Head of caudate nucleus (tissue), 42 donors: ENCODE measurements at places on chromosomes 4 and X.

DNA sequence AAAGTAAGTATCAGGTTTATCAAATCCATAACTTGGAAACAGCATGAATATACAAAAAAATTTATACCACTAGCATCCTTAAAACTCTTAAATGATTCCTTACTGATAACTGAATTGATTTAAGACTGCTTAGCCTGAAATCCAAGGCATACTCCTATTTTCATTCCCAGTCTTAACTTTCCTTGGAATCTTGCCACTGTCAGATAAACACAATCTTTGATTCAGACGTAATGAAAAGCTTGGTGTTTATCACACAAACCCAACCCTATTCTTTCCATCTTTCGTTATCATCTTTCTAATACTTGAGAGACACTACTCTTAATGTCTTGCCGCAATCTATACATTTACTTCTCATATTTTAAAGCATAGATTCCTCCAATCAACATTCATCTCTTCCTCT is 19.1 kb downstream of the C4orf17 start:
- no peak for DNase-seq

DNA sequence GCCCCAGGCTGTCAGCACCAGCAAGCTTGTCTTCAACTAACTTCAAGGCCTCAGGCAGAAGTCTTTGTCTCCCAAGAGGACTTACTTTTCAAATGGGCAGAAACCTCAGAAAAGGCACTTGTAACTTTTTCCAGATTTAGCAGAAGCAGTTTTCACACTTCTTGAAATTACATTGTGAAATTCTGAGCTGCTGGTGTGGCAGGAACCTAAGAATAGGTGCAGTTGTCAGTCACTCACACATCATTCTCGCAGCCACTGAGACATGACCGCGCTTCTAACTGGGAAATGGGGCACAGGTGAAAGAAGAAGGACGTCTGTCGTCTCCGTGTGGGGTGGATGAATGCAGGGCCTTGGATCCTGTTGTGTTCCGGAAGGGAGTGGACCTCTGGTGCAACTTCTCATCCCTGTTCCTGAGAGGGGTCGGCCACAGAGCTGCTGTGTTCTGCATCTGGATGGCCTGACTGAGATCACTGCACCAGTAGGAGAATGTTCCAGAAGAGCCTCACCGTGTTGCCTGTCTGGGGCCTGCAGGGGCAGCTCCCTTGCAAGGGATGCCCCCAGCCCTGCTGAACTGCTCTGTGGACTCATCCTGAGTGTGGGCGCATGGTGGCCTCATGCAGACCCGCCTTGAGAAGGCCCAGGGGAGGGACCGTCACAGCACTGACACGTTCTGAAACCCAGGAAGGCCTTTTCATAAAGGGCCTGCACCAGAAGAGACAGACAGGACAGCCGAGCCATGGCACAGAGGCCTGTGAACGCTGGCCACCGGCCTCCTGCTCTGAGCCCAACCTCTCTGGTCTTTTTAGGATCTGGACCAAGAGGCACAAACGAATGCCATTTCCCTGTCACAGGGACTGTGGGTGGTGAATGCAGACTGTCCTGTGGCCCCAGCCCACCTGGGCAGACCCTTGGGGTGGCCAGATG is 18.7 kb downstream of the NAT8L start:
- DNase-seq = no peak

DNA sequence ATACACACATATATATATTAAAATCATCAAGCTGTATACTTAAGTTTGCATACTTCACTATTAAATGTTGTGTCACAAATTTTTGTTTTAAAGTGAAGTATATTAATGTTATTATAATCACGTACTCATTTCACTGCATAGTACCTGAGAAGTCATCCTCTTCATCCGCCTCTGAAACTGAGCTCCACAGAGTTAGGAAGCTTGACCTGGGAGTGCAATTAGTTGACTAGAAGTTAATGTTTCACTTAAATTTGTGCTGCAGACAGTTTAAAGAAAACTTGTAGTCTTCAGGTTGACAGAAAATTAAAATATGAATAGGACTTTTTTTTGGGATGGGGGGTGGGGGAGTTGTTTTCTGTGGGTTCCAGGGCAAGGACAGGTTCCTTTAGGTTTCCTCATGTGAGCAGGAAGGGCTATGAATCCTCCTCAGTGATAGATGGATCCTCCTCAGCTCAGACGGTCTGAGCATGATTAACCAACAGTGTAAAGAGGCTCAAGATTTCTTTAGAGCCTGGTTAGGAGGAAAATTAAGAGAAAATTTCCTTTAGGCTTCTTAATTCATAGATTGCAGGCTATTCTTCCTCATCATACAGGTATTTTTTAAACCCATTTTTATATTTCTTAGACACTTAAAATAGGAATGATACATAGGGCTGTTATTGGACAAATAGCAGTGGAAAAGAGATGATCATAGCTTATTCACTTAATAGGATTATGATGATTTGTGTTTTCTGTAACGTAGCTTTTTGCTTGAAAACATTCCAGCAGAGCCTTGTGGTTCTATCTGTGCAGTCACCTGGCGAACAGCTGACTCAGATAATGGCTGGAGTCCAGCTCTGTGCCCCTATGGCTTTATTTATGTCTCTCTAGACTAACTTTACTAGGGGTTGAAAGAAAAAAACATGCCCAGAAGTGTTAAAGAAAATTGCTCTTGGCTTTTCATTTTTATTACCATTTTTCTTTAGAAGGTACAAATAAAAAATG is 102.7 kb downstream of the SLC4A4 start:
- DNase-seq = no peak

GRCh38 chrX:148501386-148502066 is 1.1 kb downstream of the AFF2 start:
- no peak for DNase-seq

DNA sequence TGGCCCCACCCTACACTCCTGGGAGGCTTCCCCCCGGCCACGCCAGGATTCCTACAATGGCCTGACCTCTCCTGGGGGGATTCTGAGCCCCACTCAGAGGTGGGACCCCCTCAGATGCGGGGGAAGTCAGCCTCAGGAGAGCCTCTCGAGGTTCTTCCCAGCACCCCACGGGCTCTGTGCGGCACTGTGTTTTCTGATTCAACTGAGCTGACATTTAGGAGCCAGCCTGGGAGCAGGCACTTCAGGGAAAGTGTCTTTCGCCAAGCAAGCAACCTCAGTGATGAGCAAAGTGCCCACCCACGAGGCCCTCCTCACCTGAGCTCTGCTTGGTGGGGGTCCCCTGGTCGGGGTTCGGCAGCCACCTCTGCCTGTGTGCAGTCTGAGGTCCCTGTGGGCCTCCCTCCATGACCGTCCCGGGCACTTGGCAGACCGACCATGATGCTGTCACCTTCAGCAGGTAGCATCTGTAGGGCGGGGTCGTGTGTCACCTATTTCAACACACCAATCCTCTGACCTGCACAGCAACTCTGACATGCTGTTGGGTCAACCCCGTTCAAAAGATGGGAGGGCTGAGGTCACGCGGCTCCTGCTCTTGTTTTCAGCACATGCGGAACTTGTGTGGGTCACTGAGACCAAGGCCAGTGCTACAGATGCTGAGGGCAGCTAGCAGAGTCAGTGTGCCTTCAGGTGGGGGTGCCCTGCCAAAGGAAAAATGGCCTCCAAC is 46.2 kb downstream of the ADRA2C start:
- DNase-seq = no peak

GRCh38 chrX:45191383-45191782 is 9.3 kb downstream of the DIPK2B start:
- no peak for DNase-seq

GRCh38 chr4:11118513-11118912 is 310.2 kb downstream of the HS3ST1 start:
- no peak for DNase-seq

DNA sequence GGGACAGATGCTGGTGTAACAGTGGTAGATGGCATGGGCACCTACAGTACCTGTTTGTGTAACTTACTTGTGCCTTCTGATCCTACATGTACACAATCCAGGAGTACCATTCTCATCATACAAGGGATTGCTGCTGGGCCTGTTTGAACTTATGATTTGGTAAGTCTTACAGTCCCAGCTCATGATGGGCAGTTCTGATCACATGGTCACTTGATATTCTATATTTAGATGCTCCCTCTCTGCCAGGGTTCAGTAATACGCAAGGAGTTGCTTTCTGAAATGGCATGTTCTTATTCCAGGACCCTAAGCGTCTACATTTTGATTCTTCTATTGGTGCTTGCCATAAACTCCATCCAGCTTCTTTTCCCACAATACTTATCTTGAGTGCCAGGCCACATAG is 54.4 kb upstream of the ATP6AP2 start:
- no peak for DNase-seq

DNA sequence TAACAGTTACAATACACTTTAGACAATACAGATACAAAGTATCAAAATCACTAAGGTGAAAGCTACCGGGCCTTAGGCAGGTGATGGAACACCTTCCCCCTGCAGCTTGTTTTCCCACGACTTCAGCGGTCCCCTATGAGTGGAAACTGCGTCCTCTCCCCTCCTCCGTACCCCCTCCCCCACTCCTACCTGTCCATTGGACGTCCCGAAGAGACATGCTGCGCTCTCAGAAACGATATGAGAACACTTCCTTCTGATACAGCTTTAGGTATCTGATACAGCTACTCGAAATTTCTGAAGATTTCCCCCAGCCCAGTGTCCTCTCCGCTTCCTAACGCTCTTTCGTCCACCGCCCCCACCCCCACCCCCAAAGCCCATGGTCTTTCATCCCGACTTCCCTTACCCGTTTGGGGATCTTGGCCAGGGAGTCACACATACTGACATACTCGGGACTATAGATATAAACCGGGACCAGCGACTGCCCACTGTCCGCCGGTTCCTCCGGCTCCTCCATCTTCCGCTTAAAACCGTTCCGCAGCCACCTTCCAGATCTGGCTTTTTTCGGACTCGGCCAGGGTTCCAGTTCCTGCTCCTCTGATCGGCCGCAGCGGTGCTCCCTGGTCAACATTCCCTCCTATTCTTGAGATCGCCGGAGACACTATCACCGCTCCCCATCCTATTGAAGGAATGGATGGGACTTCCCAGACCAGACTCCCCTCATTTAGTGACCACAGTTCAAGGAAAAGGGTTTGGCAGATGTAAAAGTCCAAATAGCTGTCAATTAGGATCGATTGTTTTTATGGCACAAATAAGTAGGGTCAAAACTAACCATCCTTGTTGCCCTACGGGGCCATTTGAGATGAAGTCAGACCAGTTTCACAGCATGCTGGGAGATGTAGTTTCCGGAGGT is at the start of gene HDAC8:
Gene HDAC8 (minus strand): TSS at position 596 of the 910 bp plus-strand sequence. CDS start 82 bp downstream, at position 514.
- peak; percentile 67 for DNase-seq

DNA sequence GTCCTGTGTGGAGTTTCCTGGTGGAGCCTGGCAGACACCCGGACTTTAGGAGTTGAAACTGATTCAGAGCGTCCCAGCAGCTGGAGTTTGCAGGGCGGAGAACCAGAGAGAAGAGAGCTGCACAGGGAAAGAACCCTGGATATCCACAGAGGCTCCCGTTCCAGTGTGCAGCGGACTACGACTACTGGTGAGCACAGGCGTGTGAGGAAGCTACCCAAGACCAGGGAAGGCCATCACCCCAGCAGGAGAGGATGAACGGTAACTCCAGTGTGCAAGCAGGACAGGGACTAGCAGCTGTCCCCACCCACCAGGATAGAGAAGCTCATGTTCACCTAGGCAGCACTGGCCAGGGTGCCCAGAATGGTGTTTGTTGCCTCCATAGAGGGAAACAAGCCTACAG is 2.3 kb downstream of the LAGE3 start:
- no peak for DNase-seq

DNA sequence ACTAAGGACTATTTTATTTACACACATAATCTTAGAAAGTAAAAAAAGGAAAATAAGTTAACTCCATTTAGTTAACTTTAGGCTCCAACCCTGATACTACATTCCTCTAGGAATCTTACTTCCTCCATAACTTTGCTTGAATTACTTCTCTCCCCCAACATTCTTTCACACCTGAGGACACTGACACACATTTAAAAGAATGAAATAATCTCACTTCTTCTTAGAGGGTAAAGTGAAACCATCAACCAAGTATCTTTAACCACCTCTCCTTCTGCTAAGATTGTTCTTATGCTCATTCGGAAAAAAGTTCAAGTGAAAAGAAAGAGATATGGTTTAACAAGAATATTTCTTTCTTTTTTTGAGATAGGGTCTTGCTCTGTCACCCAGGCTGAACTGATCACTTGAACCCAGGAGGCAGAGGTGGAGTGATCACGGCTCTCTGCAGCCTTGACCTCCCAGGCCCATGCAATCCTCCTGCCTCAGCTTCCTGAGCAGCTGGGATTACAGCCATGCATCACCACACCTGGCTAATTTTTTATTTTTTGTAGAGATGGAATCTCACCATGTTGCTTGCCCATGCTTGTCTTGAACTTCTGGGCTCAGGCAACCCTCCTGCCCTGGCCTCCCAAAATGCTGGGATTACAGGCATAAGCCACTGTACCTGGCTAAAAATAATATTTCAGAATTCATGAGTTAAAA is 28.5 kb downstream of the SLC25A4 start:
- DNase-seq = no peak

DNA sequence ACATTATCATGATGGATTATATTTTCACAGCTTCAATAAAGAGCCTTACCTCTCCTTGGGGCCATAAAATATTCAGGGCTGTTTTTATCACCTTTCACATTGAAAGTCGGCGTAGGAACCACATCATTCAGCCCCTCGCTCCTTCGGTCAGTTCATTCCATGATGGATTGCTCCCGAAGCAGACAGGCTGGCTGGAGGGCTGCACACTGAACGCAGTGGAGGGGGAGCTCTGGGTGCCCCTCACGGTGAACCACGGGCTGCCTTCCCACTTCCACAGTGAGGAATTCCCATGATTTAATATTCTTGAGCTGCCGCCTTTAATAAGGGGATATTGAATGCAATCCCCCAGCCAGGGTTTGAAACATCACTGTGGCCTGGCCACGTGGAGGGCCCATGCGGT is 16.0 kb downstream of the PPP2R2C start:
- no peak for DNase-seq
